ENCODE measurements at places on chromosomes 13 and 19.

DNA sequence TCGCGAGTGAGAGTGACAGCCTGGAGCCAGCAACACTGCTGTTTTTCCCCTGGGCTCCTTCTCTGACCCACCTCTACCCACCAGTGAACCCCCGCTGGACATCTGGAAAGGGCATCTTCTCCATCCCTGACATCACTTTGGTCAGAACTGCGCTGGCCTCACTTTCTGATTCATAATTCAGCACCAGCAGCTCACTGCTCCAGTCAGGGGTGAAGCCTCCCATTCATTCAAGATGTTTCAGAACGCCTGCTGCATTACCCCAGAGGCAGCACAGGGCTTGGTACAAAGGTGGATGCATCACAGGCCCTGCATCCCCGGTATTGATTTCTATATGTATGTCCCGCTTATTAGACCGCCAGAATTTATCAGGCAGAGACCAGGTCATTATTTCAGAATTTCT is 182.8 kb upstream of the TSHZ3 start:
- DNase-seq = no peak

DNA sequence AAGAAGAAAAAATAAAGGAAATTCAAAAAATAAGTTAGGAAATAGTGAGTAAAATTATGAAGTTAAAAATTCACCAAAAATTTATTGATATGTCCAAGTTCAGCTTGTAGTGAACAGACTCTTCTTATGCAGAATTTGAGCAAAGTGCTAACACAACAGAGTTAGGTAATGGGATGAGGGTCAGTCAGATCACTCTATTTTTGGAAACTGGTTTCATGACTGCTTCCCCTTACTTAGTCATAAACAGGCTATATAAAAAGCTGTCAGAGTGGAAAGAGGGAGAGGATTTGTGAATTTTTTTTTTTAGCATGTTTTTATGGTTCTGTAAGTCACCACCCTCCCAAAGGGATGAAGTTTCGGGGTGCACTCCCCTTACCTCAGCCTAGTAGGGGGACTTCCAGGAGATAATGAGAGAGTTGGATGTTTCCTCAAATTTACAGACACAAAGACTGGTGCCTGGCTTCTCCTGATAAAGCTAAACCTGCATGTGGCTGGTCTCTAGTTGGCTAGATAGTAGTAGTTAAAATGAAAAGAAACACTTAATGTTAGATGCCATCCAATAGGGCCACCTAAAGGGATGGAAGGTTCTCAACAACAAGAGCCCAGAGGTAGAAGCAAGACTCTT is 4.5 kb downstream of the CPB2 start:
- DNase-seq = no peak

- no peak for DNase-seq
These were observed 120.7 kb upstream of the VSTM2B start for GRCh38 chr19:29404951-29405727.

- no peak for DNase-seq
These were observed 12.5 kb upstream of the MYCBP2 start for GRCh38 chr13:77339408-77339807.

DNA sequence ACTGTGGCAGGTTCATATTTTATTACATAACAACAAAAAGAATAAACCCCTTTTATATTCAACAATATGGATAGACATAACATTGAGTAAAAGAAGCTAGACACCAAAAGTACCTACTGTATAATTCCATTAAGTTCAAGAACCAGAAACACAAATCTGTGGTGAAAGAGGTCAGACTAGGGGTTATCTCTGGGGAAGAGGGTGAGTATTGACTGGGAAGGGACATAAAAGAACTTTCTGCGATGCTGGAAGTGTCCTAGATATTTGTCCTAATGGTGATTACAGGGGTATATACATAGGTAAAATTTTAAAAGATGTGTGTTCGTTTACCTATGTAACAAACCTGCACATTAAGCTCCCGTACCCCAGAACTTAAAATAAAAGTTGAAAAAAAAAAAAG is 103.0 kb downstream of the SUCLA2 start:
- no peak for DNase-seq

- DNase-seq = no peak
These were observed 3.4 kb downstream of the PALM3 start for GRCh38 chr19:14058182-14059092.

GRCh38 chr13:25248071-25248470 is 39.2 kb downstream of the MTMR6 start:
- no peak for DNase-seq

DNA sequence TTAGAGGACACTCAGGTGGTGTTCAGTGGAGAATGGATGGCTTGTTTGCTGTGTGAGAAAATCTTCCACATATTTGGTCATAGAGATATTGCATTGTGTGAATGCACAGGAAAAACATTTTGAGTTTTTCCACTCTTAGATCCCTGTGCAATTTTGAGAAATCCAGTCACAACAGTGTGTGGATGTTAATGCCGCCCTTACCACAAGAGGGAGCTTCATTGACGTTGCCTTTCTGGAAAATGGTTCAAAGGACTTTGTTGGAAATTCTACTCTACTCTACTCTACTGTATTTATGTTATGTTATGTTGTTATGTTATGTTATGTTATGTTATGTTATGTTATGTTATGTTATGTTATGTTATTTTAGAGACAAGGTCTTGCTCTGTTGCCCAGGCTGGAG is 13.4 kb downstream of the ZNF20 start:
- no peak for DNase-seq

DNA sequence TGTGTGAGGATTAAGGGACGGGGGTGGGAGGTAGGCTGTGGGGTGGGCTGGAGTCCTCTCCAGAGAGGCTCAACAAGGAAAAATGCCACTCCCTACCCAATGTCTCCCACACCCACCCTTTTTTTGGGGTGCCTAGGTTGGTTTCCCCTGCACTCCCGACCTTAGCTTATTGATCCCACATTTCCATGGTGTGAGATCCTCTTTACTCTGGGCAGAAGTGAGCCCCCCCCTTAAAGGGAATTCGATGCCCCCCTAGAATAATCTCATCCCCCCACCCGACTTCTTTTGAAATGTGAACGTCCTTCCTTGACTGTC is 5.5 kb downstream of the FOSB start:
- DNase-seq = no peak

GRCh38 chr13:64551755-64552154 is 2678.4 kb downstream of the PCDH9 start:
- no peak for DNase-seq

- DNase-seq = no peak
These were observed 3.1 kb downstream of the RANBP3 start for GRCh38 chr19:5974721-5975387.

DNA sequence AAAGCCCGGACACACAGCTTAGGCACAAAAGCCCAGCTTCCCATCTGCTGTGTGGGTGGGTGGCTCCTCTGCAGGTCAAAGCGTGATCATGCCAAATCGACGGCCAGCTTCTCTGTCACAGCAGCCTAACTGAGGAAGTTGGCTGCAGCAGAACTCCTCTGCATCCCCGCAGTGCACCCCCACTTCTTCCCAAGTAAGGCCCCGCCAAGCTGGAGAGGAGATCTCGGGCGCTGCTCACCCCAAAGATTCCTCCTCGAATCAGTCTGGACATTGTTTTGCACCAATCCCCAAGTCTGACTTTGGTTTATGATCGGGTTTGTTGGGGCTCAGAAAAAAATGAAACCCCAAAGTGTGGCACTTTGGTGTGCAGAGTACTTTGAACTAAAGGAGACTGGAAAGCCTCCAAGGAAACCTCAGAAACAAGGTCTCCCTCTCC is 19.7 kb upstream of the CPB2 start:
- no peak for DNase-seq

DNA sequence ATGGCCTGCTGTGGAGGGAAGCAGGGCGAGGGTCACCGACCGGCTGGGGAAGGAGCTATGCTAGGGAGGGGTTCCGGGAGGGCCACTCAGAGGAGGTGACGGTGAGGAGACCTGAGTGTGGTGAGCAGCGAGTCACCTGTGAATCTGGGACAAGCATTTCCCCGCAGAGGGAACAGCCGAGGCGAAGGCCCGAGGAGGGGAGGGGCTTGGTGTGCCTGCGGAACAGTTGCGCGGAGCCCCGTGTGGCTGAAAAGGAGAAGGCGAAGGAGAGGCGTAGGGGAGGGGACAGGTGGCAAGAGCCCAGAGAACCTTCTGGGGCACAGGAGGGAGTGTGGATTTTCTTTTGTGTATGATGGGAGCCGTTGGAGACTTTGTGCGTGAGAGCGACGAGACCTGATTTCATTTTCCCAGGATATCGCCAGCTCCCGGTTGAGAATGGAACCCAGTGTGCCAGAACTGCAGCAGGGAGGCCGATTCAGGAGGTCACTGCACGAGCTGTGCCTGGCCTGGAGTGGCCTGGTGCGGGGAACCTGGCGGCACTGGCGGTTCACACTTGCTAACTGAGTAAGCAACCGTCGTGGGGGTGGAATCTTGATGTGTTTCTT is 117.7 kb upstream of the ZNF507 start:
- no peak for DNase-seq

- DNase-seq = no peak
These were observed 8.9 kb upstream of the GDF15 start for GRCh38 chr19:18377026-18377425.

- no peak for DNase-seq
These were observed 30.2 kb downstream of the ZFR2 start for GRCh38 chr19:3838661-3839060.

GRCh38 chr13:98783856-98784478 is 31.5 kb upstream of the SLC15A1 start:
- no peak for DNase-seq
